ENCODE measurements at places on chromosomes 5 and 9.

GRCh38 chr5:28483327-28484025, 1445.1 kb upstream of the CDH9 start:
- DNase-seq, result no peak

- peak; percentile 10 for DNase-seq
Measured at GRCh38 chr5:62791059-62791458, 212.4 kb downstream of the LRRC70 start.

DNA sequence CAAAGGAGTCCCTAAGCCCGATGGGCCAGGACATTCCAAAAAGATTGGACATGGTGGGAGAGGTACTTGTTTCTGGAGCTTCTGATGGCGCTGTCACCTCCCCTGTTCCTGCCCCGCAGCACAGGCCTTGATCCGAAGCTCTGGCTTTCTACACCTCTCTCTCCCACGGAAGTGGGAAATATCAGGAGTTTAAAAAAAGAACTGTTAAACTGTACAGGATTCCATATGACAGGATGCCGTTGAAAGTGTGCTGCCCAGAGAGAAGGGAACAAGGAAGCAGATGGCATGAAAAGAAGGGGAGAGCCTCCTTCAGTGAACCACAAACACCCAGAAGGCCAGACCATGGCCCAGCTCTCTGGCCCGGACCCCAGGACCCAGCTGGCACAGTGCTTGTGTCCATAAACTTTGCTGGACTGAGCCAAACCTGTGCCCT, 26.8 kb upstream of the SLC2A8 start:
- DNase-seq, result no peak

- DNase-seq, result no peak
Measured at GRCh38 chr5:22728610-22729009, 124.5 kb downstream of the CDH12 start.

DNA sequence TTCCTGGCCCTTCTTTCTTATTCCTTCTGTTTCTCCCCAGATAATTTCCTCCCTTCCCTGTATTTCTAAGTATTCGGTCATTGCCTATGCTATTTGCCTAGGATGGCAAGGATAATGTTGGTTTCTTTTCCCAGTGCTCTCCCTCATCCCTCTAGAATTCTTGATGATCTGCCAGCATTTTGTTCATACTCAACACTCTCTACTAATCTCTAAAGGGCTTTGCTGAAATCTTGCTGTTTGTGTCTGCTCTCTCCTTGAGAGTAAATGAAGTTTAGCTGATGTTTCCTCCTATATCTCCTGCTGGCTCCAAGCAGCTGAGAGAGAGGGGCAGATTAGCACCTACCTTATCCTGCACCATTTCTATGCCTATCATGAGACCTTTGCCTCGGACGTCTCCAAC, 38.1 kb downstream of the AGXT2 start:
- DNase-seq, result no peak

DNA sequence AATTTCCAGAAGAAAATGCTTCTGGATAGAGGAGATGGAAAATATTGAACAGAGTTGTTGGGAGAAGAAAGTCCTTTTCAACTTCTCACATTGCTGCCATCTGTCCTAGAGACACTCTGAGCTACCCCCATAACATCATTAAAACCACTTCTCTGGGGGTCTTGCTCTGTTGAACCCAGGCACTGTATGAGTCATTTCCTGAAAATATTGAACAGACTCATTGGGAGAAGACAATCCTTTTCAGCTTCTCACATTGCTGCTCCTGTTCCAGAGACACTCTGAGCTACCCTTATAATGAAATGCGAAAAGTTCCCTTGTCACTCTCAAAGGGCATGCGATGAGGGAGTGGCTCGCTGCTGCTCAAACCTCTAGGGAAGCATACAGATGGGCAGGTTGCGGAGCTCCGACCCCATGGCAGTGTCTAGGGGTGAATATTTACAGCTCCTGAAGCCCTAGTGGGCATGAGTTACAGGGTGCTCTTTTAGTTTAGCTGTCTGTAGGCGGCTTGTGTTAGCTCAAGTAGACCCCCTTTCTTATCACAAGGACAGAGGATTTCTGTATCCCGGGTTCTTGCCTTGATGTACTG, 90.7 kb downstream of the CDKN2A start:
- no peak for DNase-seq

- DNase-seq, result no peak
Measured at GRCh38 chr5:137604348-137605095, 105.4 kb upstream of the SPOCK1 start.

All from NCI-H2081 (cell line).